ENCODE measurements at places on chromosomes 16 and 17.

- DNase-seq: no peak
These were observed 250.6 kb upstream of the SALL1 start for GRCh38 chr16:51401673-51402072.

DNA sequence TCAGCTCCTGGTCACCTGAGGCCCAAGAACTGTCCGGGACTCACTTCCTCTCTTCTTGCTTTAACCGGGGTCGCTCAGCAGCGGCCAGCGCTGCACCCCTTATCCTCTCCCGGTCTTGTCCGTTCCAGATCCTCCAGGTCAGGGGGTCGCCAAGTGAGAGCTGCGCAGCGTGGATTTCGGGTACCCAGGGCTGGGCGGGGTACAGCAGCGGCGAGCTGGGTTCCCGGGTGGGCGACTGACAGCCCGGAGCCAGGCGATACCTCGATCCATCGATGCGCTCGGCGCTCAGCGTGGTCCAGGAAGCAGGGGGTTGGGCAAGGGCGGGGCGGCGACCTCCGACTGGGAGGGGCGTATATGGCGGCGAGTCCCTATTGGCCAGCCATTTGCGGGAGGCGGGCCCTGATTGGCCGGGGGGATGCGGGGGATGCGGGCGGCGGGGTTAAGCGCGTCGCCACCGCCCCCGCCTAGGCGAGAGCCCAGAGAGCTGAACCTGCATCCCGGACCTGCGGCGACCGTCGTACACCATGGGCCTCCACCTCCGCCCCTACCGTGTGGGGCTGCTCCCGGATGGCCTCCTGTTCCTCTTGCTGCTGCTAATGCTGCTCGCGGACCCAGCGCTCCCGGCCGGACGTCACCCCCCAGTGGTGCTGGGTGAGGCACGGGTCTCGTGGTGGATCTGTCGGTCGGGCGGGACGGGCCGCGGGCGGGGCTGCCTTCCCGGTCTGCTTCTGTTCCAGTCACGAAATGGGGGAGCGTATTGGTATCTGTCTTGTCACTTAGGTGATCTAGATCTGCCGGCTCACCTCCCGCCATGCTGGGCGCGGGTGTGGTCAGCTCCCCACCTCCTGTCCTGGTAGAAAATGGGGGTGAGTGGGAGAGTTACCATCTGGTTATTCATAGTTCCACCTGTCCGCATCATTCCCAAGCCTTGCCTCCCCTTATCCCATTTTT lies at the start of gene PLA2G15:
TSS of gene PLA2G15 (plus strand) at position 471 of the 951 bp plus-strand sequence. CDS start at position 525, 54 bp downstream.
- peak; percentile 57 for DNase-seq

- DNase-seq: no peak
These were observed 749 bp downstream of the GRIN2A start for GRCh38 chr16:10181196-10182162.

DNA sequence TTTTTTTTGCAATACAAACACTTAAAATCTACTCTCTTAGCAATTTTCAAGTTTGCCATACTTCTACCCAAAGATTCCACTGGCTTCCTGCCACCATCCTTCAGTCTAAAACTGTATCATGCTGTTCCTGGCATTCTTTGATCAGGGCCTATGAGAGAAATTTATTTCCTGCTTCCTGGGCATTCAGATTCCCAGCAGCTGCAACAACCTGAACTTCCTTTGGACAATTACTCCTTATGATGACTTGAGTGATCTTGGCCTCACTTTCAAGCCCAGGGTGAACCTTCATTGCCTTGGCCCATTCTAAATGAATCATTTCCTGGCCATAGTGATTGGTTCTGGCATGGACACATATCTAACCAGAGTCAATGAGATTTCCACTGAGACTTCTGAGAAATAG lies 18.0 kb upstream of the MON1B start:
- no peak for DNase-seq

DNA sequence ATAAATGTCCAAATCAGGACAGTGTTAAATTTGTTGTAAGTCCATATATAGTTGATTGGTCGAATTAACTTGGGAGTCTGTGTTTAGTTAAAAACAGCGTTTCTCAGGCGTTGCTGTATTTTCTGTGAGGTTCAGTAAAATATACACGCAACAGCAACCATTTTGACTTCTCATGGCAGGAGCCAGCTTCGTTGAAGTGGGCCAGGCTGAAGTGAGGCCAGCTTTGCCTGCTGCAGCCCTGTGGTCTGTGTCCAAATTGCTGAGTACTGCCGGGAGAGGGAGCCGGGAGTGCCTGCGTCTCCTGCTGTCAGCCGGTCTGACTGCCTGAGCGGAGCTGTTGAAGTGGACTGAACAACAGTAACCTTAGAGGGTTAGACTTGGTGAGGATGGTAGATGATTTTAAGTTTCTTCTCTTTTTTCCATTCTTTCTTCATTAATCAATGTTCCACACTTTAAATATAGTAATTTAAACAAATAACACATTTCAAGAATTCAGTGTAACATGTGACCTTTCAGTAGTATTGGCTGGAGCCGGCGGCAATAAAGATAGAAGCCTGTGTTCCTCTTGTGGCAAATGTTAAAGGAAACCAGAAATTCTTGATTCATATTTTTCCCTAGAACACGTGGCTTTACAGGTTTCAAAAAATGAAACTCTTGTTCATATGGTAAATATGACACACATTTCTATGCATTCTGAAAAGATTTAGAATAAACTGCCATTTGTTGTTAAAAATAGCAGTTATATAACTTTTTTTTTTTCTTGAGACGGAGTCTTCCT lies 37.0 kb upstream of the ZNF750 start:
- DNase-seq: peak; percentile 82

- DNase-seq: peak; percentile 5
These were observed 22.2 kb downstream of the SERPINF1 start for GRCh38 chr17:1783834-1784611.

DNA sequence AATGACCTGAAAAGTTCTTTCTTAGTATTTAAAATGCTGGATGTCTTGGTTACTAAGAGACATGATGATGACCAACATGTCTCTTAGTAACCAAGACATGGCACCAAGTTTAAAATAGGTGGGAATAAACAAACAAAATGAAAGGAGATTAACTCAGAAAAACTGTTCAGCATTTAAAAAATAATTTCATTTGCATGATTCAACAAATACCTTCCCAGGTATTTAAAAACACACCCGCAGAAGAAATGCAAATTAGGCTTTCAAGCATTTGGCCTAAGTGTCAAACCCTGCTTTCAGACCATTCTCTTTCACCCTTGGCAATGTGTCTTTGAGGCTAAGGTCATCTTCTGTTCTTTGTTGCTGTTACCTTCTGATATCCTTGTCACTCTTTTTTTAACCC lies 91.4 kb upstream of the CORO6 start:
- DNase-seq: no peak

Data from NCI-H510A (cell line).